Activated naive CD8-positive, alpha-beta T cell treated with anti-CD3 and anti-CD28 coated beads, Interleukin-2, amount 10 ng/mL, durations not matched to agents 7 days and 5 days (primary cell): ENCODE measurements at places on chromosomes 6 and 20.

DNA sequence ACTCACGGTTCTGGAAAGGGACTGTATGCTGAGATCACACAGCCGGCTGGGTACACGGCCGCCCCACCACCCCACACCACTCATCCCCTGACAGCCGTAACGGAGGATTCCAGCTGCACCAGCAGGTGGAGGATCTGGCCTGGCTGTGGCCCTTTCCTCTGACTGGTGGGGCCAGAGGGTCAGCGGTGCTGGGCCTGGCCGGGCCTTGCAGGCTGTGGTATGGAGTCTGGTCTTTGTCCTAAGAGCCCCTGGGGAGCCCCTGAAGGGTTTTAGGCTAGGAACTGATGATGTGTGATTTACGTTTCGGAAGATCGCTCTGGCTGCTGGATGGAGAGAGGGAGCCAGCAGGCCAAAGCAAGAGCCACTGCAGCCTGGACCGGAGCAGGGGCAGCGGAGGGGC lies 26.6 kb downstream of the NOL4L start:
- no peak for DNase-seq

DNA sequence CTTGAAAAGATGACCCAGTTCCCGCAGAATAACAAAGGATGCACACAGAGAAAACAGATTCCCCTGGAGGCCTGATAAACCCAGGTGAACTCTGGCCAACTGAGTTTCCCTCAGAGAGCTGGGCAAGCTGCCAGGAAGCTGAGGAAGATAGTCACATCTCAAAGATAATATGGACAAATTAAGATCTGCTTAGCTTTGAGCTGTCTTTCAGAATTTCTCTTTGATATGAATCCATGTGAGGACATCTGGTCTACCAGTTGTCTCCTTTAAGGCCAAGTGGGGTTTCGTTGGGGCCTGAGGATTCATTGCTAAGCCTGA lies 59.5 kb downstream of the ID4 start:
- no peak for DNase-seq

GRCh38 chr6:118122801-118123200 lies 215.7 kb downstream of the SLC35F1 start:
- no peak for DNase-seq

- no peak for DNase-seq
Measured at GRCh38 chr6:42163981-42164380, 9.2 kb upstream of the GUCA1A start.

DNA sequence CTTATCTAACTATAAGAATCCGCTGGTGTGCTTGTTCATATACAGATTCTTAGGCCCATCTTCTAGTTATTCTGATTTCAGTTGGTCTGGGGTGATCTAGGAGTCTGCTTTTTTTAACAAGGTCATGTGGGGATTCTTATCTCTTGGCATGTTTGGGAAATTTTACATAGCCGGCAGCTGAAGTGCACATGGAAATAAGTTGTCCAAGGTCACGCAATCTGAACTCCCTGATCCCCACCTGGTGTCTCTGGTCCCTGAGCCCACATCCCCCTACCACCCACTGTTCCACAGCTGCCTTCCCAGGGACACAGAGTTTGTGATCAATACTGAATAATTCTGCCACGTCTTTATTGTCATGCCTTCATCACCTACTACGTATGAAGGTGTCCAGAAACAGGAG lies 90.8 kb downstream of the SSR1 start:
- no peak for DNase-seq

DNA sequence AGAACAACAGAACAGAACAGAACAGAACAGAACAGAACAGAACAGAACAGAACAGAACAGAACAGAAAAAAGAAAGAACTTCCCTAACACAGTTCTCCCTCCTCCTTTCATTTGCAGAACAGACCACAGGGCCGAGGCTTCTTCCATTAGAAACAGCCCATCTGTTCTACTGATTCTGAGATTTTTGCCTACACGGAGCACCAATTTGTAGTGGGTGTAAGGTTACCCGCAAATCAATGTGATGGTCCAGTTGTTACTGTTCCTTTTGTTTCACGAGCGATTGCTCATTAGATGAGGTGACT lies 734 bp upstream of the OGFRL1 start:
- no peak for DNase-seq

- no peak for DNase-seq
Measured at GRCh38 chr6:91694016-91694654, 1107.3 kb upstream of the MAP3K7 start.

DNA sequence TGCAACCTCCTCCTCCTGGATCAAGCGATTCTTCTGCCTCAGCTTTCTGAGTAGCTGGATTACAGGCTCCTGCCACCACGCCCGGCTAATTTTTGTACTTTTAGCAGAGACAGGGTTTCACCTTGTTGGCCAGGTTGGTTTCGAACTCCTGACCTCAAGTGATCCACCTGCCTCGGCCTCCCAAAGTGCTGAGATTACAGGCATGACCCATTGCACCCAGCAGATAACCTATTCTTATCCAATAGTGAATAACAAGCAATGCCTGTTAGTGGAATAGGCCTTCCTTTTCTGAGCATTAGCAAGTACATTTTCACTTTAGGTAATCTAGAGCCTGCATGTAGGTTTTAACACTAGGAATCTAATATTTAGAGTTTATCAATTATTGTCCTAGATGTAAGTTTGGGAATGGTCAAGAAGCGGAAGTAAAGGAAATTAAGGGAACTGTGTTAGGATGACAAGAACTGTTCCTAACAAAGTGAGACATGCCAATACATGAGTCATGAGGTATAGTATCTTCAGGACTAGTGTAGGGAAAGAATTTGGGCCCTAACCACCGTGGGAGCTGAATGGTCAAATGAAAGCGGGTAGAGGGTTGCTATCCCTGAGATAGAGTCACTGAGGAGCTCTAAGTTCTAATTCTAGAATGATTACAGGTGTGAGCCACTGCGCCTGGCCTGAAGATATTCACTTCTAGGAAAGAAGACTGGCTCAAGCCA lies 15.0 kb downstream of the BLTP3A start:
- DNase-seq = no peak

DNA sequence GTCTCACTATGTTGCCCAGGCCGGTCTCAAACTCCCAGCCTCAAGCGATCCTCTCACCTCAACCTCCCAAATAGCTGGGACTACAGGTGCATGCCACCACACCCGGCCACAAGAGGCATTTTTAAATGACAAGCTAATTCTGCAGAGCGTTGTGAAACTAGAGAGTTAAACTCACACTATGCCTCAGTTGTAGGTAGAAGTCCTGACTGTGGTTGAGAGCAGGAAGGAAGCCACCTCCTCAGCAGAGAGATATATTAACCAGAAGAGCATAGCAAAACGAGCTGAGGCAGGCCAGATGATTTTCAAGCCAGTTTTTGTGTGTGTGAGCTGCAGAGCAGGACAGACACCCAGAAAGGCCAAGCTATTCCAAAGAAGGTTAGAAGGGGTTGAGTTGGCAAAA lies 150.3 kb downstream of the MBOAT1 start:
- no peak for DNase-seq

DNA sequence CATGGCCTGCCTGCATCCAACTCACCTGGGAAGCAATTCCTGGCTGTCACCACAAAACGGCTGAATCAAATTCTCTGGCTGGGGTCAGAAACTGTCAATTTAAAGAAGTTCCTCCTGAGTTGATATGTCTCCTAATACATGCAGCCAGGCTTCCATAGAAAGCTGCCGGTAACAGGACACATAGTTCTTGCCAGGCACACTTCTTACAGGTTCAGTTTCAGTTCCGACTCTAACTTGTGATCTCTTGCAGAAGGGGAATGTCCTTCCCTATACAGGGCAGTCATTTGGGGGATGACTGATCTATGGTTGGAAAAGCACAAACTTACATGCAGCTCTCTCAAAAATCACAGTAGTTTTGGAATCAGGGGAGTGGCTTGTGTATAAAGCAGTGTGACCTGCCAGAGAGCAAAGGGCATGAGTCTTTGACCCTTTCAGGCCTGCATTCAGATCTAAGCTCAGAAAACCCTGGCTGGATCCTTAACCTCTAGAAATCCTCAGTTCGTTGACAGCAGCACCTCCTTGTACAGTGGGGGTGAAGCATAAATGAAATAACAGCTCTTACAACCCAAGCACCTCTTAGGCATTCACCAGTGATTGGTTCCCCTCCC lies 195.6 kb downstream of the SCP2D1 start:
- no peak for DNase-seq

DNA sequence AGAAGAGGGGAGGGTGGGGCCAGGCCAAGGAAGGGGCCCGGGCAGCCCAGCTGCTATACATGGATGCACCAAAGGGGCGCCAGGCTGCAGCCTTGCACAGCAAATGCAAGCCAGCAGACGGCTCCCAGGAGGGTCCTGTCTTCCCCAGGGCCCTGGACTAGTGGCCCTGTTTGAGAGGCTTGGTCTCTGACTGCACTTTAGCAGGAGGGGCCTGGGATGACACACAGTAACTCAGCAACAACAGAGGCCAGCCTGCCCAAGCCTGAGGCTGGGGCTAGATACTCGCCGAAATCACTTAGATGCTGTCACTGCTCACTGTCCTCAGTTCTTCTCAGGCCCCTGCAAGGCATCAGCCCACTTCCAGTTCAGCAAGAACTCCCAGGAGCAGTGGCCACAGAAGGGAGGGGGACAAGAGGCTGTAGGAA lies 73.5 kb downstream of the TRAM2 start:
- no peak for DNase-seq

- DNase-seq = no peak
Measured at GRCh38 chr20:57194154-57194553, 72.3 kb downstream of the BMP7 start.

DNA sequence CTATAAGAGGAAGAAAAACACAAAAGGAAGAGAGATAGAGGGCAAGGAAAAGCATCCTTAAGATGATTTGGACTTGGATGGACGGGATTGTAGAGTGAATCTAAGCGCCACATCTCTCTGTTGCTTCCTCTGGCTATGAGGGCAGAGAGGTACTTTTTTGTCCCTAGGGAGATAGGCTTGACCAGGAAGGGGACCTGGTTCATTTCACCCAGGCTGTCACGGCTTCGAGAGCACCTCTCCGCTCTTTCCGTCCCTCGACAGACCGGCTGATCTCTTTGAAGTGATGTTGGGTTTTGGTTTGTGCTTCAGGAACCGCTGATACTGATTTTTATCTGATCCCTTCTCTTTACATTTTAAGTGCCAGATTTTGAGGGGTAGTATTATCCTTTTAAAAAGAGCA lies 19.6 kb downstream of the NKX2-4 start:
- DNase-seq = no peak

DNA sequence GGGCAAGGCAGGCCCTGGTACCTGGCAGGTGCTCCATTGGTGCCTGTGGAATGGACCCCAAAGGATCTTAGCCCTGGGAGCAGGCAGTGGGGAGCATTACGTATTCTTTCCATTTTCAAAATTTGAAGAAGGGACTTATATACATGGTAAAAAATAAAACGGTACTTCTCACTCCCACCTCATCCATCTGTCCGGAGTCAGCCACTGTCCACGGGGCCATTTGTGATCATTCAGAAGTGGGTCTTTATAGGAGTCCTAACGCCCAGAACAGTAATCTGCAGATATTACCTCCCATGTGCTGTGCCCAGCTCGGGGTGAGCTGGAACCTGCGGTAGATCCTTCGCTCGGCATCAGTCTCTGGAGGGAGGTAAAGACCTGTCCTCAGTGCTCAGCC lies 110.4 kb downstream of the SYCP2 start:
- DNase-seq = no peak

DNA sequence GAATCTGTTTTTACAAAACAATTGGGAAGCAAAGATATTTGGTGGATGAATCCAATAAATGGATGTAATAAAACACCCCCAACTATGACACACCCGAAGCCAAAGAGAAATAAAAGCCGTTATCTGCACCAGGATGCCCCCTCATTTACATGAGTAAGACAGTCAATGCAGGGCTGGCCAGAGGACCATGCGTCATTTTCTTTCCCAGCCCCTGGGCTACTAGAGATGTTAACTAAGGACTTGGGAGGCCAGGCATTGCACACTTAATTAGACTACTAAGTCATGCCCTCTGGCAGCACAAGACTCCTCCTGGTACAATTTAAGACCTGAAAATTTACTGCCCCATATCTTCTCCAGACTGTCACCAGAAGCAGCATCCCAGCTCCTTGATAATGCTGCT lies 3.2 kb downstream of the LEMD2 start:
- DNase-seq = no peak

- DNase-seq = no peak
Measured at GRCh38 chr6:90809035-90809434, 222.2 kb upstream of the MAP3K7 start.

- DNase-seq = peak; percentile 76
Measured at GRCh38 chr6:37516076-37516919, 16.6 kb upstream of the CCDC167 start.

DNA sequence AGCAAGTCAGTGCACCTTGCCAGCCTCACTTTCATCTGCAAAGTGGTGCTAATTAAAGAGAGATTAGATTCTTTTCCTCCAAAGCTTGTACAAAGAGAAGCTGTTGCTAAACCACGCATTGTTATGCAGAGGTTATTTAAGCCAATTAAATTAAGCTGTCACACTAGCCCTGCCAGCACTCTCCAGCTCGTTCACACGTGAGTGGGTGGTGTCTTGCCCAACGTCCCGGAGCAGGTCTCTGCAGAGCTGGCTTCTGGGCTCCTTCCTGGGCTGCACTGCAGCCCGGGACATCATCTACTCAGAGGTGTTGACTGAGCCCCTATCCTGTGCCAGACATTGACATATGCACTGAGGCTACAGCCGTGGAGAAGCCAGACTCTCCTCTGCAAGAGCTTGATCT lies 401.6 kb upstream of the SULF2 start:
- no peak for DNase-seq

- DNase-seq = no peak
Measured at GRCh38 chr6:99132026-99132635, 184.4 kb upstream of the FBXL4 start.

DNA sequence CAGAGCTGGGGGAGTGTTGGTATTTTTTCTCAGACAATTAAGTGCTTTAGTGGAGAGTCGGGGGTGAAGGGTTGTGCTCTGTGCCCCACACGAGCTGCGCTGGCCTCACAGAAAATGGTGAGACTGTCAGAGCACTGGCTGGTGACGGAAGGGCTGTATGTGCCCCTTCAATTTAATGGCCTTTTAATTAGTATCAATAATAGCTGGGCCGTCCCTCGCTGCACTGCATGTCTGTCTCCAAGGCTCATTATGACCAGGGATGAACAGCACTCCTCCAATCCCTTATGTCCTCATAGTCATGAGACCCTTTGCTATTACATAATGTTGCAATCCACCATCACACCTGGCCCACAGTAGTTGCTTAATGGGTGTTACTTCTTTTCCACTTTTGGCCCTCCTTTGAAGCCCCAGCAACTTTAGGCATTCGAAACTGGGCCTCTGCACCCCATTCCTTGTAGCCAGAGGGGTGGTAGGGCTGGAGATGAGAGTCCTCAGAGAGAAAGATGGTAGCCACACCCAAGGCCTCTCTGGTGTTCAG lies 9.5 kb upstream of the RALY start:
- DNase-seq = no peak
